ENCODE measurements at places on chromosomes 5 and 9.
A peak's percentile ranks its signal among the peaks of the same experiment; 100 is the strongest.

DNA sequence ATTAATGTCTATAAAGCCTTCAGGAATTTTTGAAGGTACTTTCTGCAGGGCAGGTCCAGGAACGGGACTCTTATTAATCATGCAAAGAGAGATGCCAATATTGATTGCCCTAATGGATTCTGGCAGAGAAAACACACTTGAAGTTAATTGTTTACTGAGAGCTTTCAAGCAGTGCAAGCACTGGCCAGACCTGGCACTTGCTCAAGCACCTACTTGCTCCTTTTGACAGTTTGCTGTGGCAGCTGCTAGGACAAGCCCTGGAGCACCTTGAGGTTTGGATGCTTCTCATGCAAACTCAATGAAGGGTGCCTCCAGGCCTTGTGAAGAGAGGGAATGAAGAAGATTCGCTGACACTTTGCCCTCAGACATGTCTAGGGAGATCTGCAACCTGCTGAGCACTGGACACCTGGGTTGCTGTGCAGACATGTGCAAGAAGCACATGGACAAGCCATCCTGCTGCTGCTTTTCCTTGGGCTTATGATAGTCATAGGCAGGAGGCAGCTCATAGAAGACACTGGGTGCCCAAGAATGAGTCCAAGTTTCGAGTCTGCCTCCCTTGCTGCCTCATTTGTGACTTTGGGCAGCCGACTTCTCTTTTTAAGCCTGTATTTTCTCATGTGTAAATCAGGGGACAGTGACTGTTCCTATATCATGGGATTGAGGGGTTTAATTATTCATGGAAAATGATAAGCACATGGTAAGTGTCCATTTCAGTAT, 88.8 kb upstream of the EQTN start:
- no peak for DNase-seq
- no peaks in the 10 kb centered on the region for H3K4me1 ChIP-seq
- H3K36me3 ChIP-seq: no peaks in the 10 kb centered on the region
- no peak overlapping the region for H3K4me3 ChIP-seq
- no peak overlapping the region for H3K27ac ChIP-seq

DNA sequence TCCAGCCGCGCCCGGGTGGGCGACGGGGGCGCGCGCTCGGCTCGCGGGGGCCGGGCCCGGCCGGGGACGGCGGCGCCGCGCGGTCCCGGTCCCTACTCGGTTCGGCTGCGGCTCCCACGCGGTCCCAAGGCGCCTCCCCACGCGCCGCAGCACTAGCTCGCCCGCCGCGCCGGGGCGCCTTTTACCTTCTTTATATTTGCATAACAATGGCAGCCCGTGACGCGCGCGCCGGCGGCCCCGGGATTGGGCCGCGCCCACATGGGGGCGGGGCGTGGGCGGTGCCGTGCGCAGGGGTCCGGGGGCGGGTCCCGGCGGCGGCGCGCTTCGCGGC, at the start of gene NRARP:
NRARP (minus strand) TSS at position 154 of the 331 bp plus-strand sequence. CDS start 343 bp downstream, outside the sequence.
- peak within 1 kb of the TSS; percentile 30 for H3K27ac ChIP-seq
- peak; percentile 85 for DNase-seq
- peak within 1 kb of the TSS; percentile 89 for H3K4me3 ChIP-seq
- no peaks in the 10 kb centered on the region for H3K36me3 ChIP-seq
- H3K4me1 ChIP-seq: peaks cover 5% of the 10 kb centered on the region

DNA sequence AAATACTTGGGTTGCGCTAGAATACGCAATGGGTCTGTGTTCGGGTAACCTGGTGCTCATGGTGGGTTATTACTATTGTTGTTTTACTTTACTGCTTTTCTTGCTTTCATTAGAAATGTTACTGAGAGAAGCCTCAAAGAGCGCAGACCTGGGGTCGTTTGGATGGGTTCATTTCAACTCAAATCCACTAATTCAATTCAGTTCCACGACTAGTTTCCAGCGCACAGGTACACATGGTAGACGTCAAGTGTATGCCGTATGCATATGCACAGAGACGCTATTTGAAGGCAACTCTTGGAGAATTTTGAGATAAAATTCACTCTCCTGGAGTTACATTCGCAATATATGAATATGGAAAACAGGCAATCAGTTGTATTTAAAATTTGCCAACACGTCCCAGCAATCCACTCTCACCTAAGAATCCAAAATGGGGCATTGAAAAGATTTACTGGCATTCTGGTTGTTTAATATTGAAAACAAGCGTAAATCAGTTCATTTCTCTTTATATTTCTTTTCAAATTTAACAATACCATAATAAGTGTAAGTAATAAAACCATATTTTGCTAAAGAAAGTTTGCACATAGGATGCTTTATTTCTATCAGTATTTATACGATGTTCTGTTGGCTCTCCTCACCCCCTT, 4.4 kb upstream of the PAX5 start:
- no peaks in the 10 kb centered on the region for H3K4me1 ChIP-seq
- no peaks in the 10 kb centered on the region for H3K36me3 ChIP-seq
- no peak for DNase-seq
- H3K27ac ChIP-seq: no peak overlapping the region
- no peak overlapping the region for H3K4me3 ChIP-seq

GRCh38 chr9:87734106-87734505, 8.2 kb downstream of the CTSL start:
- H3K27ac ChIP-seq: no peak overlapping the region
- H3K4me1 ChIP-seq: no peaks in the 10 kb centered on the region
- no peak overlapping the region for H3K4me3 ChIP-seq
- no peaks in the 10 kb centered on the region for H3K27me3 ChIP-seq
- H3K36me3 ChIP-seq: no peaks in the 10 kb centered on the region
- no peak for DNase-seq

DNA sequence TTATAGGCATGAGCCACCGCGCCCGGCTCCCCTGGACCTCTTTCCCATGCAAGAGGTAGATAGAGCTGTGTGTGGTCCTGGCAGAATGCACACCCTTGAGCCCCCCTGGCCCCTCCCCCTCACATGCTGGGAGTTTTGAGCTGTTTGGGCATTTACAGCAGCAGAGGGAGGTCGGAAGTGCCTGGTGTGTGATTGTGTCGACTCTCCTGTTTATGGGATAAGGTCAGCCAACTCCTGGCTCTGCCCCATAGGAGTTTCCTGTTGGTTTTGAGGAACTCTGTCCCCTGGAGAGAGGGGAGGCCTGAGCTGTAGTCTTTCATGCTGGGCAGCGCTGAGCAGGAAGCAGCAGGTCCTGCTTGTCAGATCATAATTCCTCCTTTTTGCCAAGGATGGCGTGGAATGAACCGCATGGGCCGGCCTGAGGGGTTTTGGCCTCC, 6.0 kb downstream of the LRRC8A start:
- H3K27me3 ChIP-seq: no peaks in the 10 kb centered on the region
- H3K4me3 ChIP-seq: no peak overlapping the region
- DNase-seq: no peak
- peaks cover 38% of the 10 kb centered on the region for H3K4me1 ChIP-seq
- peaks cover 18% of the 10 kb centered on the region for H3K36me3 ChIP-seq

- H3K4me1 ChIP-seq: no peaks in the 10 kb centered on the region
- DNase-seq: peak; percentile 12
- H3K36me3 ChIP-seq: no peaks in the 10 kb centered on the region
- no peak overlapping the region for H3K27ac ChIP-seq
These were observed 113.6 kb downstream of the DEPDC1B start for GRCh38 chr5:60586307-60586901.

DNA sequence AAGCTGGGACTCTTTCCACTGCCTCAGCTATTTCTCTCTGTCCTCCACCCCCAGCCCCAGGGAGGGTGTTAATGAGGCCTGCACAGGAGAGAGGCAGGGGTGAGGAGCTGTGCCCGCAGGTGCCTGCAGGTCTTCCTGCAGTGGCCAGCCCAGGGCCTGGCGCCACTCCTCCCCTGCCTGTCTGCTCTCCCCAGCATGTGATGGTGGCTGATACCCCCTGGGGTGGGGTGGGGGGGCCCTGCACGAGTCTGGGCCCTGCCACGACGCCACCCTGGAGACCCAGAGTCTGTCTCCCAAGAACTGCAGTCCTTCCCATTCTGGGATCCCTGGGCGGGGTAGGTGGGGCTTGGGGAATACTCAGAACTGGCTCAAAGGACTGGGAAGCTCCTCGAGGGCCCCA, 166.4 kb upstream of the SMIM23 start:
- H3K27me3 ChIP-seq: peaks cover 37% of the 10 kb centered on the region
- DNase-seq: no peak
- no peak overlapping the region for H3K4me3 ChIP-seq
- H3K36me3 ChIP-seq: no peaks in the 10 kb centered on the region
- H3K27ac ChIP-seq: no peak overlapping the region

DNA sequence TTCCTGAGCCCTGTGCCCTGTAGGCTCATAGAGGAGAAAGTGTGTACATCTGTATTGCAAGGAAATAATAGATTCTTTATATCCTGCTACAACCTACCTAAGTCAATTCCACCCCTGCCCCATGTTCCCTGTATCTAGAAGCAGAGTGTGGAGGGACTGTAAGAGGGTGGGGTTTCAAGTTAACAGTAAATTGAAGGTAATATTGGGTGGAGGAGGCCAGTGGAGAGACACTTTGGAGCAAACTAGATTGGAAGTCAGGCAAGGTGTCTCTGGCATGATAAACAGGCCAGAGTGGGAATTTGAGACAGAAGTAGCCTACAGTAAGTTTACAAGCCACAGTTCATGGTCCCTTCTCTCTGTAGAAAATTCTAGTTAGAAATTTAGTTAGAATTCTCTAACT, 2.3 kb upstream of the HEMGN start:
- DNase-seq: no peak
- H3K36me3 ChIP-seq: no peaks in the 10 kb centered on the region
- H3K27me3 ChIP-seq: peaks cover 49% of the 10 kb centered on the region

- H3K4me3 ChIP-seq: no peak within 1 kb of the TSS
- H3K27ac ChIP-seq: no peak within 1 kb of the TSS
- DNase-seq: no peak
- no peaks in the 10 kb centered on the region for H3K4me1 ChIP-seq
These were observed at the start of gene MLANA for GRCh38 chr9:5890641-5891040. TSS of gene MLANA (plus strand) at chr9:5890889. CDS start at chr9:5892475, 1,586 bp downstream.

- H3K27ac ChIP-seq: no peak overlapping the region
- no peaks in the 10 kb centered on the region for H3K36me3 ChIP-seq
- 0 out of 2 replicates have a peak, but pooled peaks cover 3% of the 10 kb centered on the region for H3K27me3 ChIP-seq
These were observed 137.4 kb downstream of the GAS1 start for GRCh38 chr9:86809759-86810367.

DNA sequence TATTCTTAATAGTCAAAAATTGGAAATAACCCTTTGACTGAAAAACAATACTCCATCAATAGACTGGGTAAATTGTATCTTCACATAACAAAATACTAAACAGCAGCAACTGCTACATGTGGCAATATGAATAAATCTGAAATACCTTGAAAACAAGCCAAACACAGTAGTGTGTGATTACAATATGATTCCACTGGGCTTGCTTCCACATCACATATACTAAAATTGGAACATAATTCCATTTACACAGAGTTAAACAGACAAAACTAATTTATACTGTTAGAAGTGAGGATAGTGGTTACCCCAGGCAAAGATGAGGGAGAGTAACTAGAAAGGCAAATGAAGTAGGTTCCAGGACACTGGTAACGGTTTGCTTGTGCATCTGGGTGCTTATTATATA, 20.4 kb downstream of the FNIP1 start:
- DNase-seq: no peak
- no peak overlapping the region for H3K4me3 ChIP-seq
- H3K4me1 ChIP-seq: peaks cover 21% of the 10 kb centered on the region
- H3K27ac ChIP-seq: no peak overlapping the region

GRCh38 chr9:137241490-137242268, 592 bp downstream of the TUBB4B start:
- peaks cover 37% of the 10 kb centered on the region for H3K4me1 ChIP-seq
- peak overlapping the region; percentile 53 for H3K27ac ChIP-seq
- no peaks in the 10 kb centered on the region for H3K27me3 ChIP-seq
- DNase-seq: peak; percentile 58

DNA sequence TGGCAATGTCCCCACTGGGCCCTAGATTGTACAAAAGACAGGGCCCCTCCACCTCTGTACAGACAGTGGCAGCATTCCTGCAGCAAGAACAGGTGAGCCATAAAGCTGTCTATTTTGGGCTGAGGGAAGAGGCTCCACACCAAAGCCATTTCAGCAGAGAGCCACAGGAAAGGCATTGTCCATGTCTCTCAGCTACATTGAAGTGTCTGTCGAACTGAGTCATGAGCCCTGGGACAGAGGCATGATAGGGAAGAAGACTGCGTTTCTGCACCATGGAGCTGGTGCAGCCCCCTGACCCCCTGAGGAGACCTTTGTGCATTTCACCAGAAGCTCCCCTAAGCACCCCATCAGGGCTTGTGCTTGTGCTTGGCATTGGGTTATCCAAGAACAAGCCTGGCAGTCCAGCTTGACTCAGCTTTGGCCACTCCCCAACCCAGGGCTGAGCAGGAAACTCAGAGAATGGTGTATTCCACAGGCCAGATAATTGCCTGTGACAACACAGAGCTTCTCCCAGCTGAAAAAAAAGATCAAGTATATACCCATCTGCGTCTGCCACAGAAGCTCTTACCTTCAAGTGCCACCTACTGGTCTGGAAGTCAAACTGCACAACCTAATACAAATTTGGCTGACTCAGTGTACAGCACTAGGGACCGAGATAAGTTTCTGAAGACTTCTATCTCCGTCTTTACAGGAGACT, 5.9 kb upstream of the FRMD3 start:
- H3K36me3 ChIP-seq: no peaks in the 10 kb centered on the region
- peak; percentile 75 for DNase-seq
- H3K4me1 ChIP-seq: no peaks in the 10 kb centered on the region
- no peak overlapping the region for H3K27ac ChIP-seq
- no peaks in the 10 kb centered on the region for H3K27me3 ChIP-seq

- H3K4me1 ChIP-seq: peaks cover 15% of the 10 kb centered on the region
- H3K27me3 ChIP-seq: no peaks in the 10 kb centered on the region
- H3K27ac ChIP-seq: no peak overlapping the region
- H3K36me3 ChIP-seq: no peaks in the 10 kb centered on the region
These were observed 71.9 kb downstream of the USP20 start for GRCh38 chr9:129907201-129907600.

DNA sequence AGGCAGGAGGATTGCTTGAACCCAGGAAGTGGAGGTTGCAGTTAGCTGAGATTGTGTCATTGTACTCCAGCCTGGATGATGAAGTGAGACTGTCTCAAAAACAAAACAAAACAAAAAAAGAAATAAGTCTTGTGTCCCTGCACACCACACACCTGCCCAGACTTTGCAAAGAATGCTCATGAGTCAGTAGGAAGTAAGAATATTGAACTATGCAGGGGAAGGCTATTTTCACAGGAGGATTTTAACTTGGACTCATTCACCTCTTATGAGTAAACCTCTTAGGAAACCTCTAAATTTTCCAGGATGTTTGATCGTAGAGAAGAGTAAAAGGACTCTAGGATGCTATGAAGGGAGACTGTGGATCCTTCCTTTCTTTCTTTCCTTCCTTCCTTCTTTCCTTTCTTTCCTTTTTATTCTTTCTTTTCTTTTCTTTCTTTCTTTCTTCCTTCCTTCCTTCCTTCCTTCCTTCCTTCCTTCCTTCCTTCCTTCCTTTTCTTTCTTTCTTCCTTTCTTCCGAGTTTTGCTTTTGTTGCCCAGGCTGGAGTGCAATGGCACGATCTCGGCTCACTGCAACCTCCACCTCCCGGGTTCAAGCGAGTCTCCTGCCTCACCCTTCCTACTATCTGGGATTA, 96.7 kb upstream of the CLINT1 start:
- H3K27ac ChIP-seq: no peak overlapping the region
- no peaks in the 10 kb centered on the region for H3K36me3 ChIP-seq
- DNase-seq: peak; percentile 74
- no peak overlapping the region for H3K4me3 ChIP-seq

GRCh38 chr9:78563269-78563668, 266.3 kb downstream of the PSAT1 start:
- peaks cover 30% of the 10 kb centered on the region for H3K4me1 ChIP-seq
- no peak for DNase-seq
- H3K27ac ChIP-seq: no peak overlapping the region

Measured in PC-3 (cell line).